HCT116 (cell line): ENCODE measurements at places on chromosomes 6 and 20. TPM values are rescaled to one million over a fixed set of nuclear protein-coding genes. Genes with fewer than 3 reads are reported as not detected.

ENPP4 gene
- total RNA-seq: 9.6 TPM

- peaks cover 52% of the 10 kb centered on the region for H3K4me1 ChIP-seq
- no peak overlapping the region for H3K4me3 ChIP-seq
- peak overlapping the region; percentile 16; the same call in 1 of the 2 replicates for H3K27ac ChIP-seq
- H3K27me3 ChIP-seq: no peaks in the 10 kb centered on the region
- no peaks in the 10 kb centered on the region for H3K36me3 ChIP-seq
- DNase-seq: peak; percentile 47
Observed at GRCh38 chr20:50478162-50478990, 31.8 kb upstream of the PTPN1 start.

- H3K4me1 ChIP-seq: no peaks in the 10 kb centered on the region
- H3K27ac ChIP-seq: no peak overlapping the region
- H3K36me3 ChIP-seq: no peaks in the 10 kb centered on the region
- DNase-seq: no peak
- no peaks in the 10 kb centered on the region for H3K27me3 ChIP-seq
- H3K4me3 ChIP-seq: no peak overlapping the region
Observed at GRCh38 chr20:17466641-17467040, 64.5 kb downstream of the BFSP1 start.

HEY2 gene
- not detected for total RNA-seq

MUC22 gene
- total RNA-seq: not detected

DNA sequence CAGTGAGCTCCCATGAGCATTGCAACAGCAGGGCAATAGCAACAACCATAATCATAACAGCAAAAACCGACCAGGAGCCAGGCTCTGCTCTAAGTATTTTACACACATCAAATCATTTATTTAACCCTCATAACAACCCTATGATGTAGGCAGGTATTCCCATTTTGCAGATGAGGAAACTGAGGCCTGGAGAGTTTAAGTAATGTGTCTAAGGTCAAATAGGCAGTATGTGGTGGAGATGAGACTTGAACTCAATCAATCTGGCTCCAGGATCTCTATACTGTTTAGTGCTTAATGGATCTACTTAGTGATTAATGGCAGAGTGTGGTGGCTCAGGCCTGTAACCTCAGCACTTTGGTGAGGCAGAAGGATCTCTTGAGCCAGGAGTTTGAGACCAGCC, 3.4 kb downstream of the TMEM151B start:
- H3K4me3 ChIP-seq: no peak overlapping the region
- no peak for DNase-seq
- H3K4me1 ChIP-seq: no peaks in the 10 kb centered on the region
- H3K27ac ChIP-seq: no peak overlapping the region
- H3K36me3 ChIP-seq: no peaks in the 10 kb centered on the region

DNA sequence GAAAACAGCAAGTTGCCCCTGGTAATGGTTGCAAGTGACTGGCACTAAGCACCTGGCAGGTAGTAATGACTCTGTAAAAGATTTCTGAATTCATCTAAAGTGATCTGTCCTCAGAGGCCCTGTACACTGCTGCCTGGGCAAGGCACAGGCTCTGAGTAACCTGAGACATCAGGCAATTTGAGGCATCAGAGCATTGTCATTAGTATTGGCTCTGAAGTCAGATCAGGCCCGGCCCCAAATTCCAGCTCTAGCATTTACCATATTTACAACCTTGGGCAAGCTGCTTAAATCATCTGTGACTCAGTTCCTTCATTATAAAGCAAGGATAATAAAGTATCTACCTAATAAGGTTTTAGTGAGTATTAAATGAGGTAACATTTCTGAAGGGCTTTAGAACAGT, 17.3 kb upstream of the TENT5A start:
- no peaks in the 10 kb centered on the region; the same call in 1 of the 2 replicates for H3K4me1 ChIP-seq
- H3K4me3 ChIP-seq: no peak overlapping the region
- H3K27ac ChIP-seq: no peak overlapping the region
- no peaks in the 10 kb centered on the region for H3K27me3 ChIP-seq
- no peak for DNase-seq

CLVS2 gene
- total RNA-seq: not detected

DNA sequence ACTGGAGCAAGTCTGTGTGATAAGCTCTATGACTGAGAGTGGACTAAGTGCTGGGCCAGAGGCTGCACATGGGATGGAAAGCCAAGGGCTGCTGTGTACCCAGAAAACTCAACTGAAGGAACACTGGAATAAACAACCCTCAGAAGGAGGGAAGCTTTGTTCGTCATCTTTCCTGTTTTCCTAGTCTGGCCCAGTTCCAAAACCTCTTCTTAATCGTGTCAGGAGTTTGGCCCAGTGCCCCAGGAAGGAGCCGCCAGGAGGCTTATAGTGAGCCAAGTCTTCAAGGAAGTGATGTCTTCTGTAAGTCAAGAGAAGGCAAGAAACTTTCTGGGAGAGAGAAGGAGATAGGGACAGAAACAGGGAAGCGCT, 23.3 kb upstream of the TOP1 start:
- peaks cover 95% of the 10 kb centered on the region for H3K4me1 ChIP-seq
- no peaks in the 10 kb centered on the region for H3K27me3 ChIP-seq
- no peak overlapping the region for H3K4me3 ChIP-seq

- H3K27me3 ChIP-seq: no peaks in the 10 kb centered on the region
- no peak overlapping the region for H3K27ac ChIP-seq
- no peak overlapping the region for H3K4me3 ChIP-seq
- DNase-seq: no peak
- no peaks in the 10 kb centered on the region for H3K4me1 ChIP-seq
Observed at GRCh38 chr20:44056010-44056698, 130.8 kb downstream of the JPH2 start.

- no peak overlapping the region for H3K27ac ChIP-seq
- no peaks in the 10 kb centered on the region for H3K36me3 ChIP-seq
- DNase-seq: no peak
Observed at GRCh38 chr20:20799716-20800312, 87.4 kb upstream of the RALGAPA2 start.

- H3K4me1 ChIP-seq: peaks cover 7% of the 10 kb centered on the region; the same call in 1 of the 2 replicates
- DNase-seq: no peak
- no peak overlapping the region for H3K27ac ChIP-seq
- no peak overlapping the region for H3K4me3 ChIP-seq
Observed at GRCh38 chr6:52231406-52232127, 12.7 kb downstream of the IL17F start.

- H3K36me3 ChIP-seq: no peaks in the 10 kb centered on the region
- no peaks in the 10 kb centered on the region for H3K27me3 ChIP-seq
- DNase-seq: no peak
- no peak overlapping the region for H3K4me3 ChIP-seq
- no peaks in the 10 kb centered on the region for H3K4me1 ChIP-seq
Observed at GRCh38 chr20:56762401-56762800, 133.3 kb downstream of the TFAP2C start.

GRCh38 chr6:19835605-19836004, 1.6 kb upstream of the ID4 start:
- no peak for DNase-seq
- no peak overlapping the region for H3K27ac ChIP-seq
- peaks cover 5% of the 10 kb centered on the region; the same call in 1 of the 2 replicates for H3K27me3 ChIP-seq
- no peak overlapping the region for H3K4me3 ChIP-seq
- H3K36me3 ChIP-seq: no peaks in the 10 kb centered on the region

DNA sequence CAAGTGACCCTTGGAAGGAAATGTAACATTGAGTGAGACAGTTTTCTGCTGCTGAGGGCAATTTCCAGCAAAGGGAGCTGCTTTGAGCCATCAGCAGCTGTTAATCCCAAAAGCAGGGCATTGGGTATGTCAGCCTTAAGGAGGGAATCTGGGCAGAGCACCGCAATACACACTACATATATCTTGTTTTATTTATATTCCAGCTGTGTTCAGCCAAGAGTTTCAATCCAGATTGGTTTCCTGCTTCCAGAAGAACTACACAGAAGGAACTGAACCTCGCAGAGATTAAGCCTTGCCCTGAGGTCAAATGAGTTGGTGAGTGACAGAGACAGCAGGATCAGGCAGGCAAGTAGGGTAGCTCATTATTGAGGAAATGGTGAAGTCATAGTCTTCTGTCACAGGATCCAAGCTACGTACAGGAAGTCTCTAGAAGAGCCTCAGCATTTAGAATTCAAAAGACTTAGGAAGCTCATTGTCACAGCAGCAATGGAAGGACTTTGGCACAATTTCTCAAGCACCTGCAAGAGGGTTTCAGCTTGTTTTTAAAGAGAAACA, 109.9 kb upstream of the HEY2 start:
- H3K4me1 ChIP-seq: no peaks in the 10 kb centered on the region
- H3K27ac ChIP-seq: no peak overlapping the region
- H3K27me3 ChIP-seq: peaks cover 10% of the 10 kb centered on the region; the same call in 1 of the 2 replicates
- H3K4me3 ChIP-seq: no peak overlapping the region
- no peaks in the 10 kb centered on the region for H3K36me3 ChIP-seq

- no peak overlapping the region for H3K4me3 ChIP-seq
- no peaks in the 10 kb centered on the region for H3K36me3 ChIP-seq
- no peak for DNase-seq
- H3K27ac ChIP-seq: no peak overlapping the region
Observed at GRCh38 chr6:45115696-45116095, 212.4 kb upstream of the RUNX2 start.

GRCh38 chr20:36318166-36318565, 12.0 kb downstream of the DLGAP4 start:
- H3K4me1 ChIP-seq: no peaks in the 10 kb centered on the region
- no peaks in the 10 kb centered on the region for H3K27me3 ChIP-seq
- DNase-seq: no peak
- no peak overlapping the region for H3K4me3 ChIP-seq

UBD gene
- total RNA-seq: not detected

- DNase-seq: no peak
- no peak overlapping the region for H3K27ac ChIP-seq
- H3K4me3 ChIP-seq: no peak overlapping the region
Observed at GRCh38 chr6:166573511-166574216, 12.8 kb downstream of the RAMACL start.

DNA sequence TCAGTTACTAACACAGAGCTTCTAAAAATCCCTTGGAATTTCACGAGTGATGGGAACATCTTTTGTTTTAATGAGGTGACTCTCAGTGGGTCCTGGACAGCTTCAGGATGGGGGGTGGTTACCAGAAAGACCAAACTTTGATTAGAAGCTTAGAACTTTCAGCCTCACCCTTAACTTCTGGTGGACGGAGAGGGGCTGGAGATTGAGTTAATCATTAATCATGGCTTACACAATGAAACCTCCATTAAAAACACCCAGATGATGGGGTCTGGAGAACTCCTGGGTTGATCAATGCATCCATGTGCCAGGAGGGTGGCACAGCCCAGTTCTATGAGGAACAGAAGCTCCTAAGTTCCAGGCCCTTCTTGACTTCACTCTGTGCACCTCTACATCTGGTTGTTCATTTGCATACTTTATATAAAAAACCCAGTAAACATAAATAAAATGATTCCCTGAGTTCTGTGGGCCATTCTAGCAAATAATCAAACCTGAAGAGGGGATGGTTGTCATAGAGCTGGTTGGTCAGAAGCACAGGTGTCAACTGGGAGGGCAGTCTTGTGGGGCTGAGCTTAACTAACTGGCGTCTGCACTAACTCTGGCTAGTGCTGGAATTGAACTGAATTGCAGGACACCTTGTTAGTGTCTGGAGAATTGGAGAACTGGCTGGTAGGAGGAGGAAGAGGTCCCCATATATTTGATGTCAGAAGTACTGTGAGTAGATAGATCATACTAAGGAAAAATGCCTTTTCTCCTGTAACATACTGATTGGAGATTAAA, 10.3 kb downstream of the RMND1 start:
- peaks cover 7% of the 10 kb centered on the region for H3K36me3 ChIP-seq
- no peak for DNase-seq
- no peaks in the 10 kb centered on the region; the same call in 1 of the 2 replicates for H3K4me1 ChIP-seq
- H3K4me3 ChIP-seq: no peak overlapping the region
- H3K27me3 ChIP-seq: no peaks in the 10 kb centered on the region

- H3K4me1 ChIP-seq: no peaks in the 10 kb centered on the region
- no peak for DNase-seq
- no peak overlapping the region for H3K4me3 ChIP-seq
- no peak overlapping the region for H3K27ac ChIP-seq
- H3K27me3 ChIP-seq: peaks cover 16% of the 10 kb centered on the region; the same call in 1 of the 2 replicates
Observed at GRCh38 chr6:170459451-170459850, 93.7 kb downstream of the PSMB1 start.

DNA sequence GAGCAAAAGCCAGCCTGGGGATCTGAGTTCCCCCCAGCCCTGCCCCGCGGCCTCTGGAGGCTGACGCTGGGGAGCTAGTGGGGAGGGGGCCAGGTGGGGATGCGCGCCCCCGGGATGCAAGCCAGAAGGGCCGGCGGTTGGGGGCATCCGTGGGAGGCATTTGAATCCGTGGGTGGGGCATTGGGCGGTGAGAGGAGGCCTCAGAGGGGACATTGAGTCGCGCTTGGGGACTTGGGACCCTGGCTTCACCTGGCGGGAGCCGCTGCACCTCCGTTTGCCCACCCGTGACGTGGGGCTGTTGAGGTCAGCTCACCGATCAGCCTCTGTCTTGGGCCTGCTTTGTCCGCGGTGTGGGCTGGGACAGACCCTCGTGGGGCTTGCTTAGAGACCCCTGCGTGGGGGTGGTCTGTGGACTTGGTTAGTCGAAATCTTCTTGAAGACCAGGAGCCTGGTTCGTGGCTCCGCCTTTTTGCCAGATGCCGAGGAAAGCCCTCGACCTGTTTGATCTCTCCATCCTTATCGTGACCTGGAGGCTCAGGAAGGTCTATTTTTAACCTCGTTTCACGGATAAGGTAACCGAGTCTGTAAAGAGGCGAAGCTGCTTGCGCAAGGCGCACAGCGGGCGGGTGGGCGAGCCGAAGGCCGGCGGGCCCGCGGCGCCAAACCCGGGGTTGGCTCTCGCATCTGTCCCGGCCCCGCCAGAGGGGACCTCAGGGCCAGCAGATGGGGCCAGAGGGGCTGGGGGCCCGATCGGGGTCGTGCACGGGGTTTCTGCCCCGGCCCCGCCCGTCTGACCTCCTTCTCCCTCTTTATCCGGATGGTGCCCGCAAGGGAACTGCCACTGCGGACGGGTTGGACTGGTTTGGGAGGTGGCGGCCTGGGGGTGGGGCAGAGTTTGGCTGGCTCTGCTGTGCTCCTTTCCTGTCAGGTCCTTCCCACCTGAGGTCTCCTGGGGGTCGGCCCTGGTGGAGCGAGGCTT, 8.3 kb downstream of the FAM110A start:
- no peak for DNase-seq
- H3K36me3 ChIP-seq: peaks cover 8% of the 10 kb centered on the region; the same call in 1 of the 2 replicates
- H3K4me1 ChIP-seq: peaks cover 47% of the 10 kb centered on the region
- no peaks in the 10 kb centered on the region for H3K27me3 ChIP-seq

DNA sequence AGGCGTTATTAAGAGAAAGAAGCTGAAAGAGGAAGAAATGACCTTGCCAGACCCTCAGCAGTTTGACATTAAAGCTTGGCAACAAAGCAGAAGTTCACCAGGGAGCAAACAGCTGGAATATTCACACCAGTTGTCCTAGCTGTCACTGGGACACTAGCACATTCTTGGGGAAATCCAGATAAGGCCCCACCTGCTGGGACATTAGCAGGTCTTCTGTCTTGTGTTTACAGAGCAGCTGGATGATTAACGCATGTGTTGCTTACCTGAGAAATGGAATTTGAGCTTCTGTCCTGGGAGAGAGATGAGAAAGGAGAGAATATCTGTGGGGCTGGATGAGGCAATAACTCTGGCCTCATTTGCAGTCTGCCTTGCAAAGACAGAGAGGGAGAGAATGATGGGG, 137.6 kb upstream of the RIN2 start:
- H3K27me3 ChIP-seq: peaks cover 39% of the 10 kb centered on the region
- H3K27ac ChIP-seq: no peak overlapping the region
- H3K36me3 ChIP-seq: no peaks in the 10 kb centered on the region
- no peak for DNase-seq
- no peak overlapping the region for H3K4me3 ChIP-seq
